Fibroblast of skin of scalp (primary cell): ENCODE measurements at places on chromosomes 5 and 9.

GRCh38 chr9:38319496-38320173 is 72.9 kb upstream of the ALDH1B1 start:
- no peak for DNase-seq

GRCh38 chr9:86042199-86042978 is 57.0 kb downstream of the GOLM1 start:
- no peak for DNase-seq

DNA sequence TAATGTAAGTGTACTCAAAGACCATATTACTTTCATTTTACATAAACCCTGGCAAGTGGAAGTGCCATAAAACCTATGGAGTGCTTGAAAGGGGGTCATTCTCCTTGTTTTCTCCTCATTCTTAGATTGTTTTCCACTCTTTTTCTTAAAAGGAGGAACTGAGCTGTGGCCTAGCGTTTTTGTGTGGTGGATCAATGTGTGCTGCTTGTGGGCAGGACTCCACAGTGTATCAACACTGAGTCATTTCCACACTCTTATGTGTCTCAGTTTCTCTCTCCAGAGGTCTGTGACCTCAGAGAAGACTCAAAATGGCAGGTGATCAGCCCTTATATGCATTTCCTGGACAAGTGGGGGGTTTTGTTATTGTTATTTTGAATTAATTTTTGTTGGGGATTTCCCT is 516.1 kb upstream of the CDH10 start:
- no peak for DNase-seq

GRCh38 chr9:116039312-116039711 is 114.3 kb upstream of the PAPPA start:
- no peak for DNase-seq

DNA sequence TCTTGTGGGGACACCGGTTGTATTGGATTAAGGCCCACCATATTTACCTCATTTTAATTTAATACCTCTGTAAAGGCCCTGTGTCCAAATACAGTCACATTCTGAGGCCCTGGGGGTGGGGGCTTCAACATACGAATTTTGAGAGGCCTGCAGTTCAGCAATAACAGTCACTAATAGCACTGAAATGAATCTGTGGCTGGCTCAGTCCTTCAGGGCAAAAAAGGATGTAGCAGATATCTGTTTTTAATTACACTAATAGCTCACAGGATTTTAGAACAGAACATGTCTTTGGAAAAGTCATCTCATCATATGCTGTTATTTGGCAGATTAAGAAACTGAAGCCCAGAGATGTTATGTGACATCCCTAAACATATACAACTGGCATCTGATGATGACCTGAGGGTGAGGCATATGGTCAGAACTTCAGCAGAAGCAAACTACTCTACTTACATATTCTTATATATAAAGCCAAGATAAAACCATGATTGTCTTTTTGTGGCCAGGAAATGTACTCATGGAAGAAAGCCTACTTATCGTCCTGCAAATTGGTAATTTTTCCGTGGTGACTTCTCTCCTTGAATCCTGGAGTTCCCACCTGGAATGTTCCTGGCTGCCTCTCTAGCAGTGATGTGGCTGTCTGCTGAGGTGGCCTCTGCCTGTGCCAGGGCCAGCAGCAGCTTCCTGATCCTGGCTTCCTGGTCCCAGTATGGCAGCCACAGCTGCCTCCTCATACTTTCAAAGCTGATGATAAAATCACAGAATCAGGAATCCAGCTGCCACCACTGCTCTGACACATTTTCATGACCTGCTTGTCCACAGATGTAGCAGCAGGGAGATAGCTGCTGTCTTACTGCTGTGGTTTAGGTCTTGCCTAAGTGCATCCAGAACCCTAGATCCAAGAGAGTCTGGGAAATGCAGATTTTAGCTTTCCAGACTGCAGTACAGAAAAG is 72.1 kb upstream of the ANKRD55 start:
- no peak for DNase-seq
